ENCODE measurements at places on chromosomes 2 and 18.

DNA sequence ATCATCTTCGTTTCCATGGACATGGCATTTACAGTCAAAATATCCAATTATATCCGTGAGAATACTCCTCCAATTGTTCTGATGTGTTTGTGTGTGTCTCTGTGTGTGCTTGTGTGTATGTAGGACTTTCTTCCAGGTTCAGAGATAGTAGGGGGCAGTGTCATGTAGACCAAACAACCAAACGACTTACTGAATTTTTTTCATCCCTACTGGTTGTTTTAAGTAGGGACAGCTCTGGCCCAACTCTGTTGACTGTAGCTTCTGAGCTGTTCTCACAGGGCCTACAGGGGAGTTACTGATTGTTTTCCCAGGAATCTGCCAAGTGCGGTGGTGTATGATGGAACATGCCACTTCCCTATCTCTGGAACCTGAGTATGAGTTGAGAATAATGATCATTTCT is 69.6 kb downstream of the ETAA1 start:
- H3K27me3 ChIP-seq = no peaks in the 10 kb centered on the region
- no peak for DNase-seq
- no peaks in the 10 kb centered on the region for H3K36me3 ChIP-seq
- no peaks in the 10 kb centered on the region for H3K4me1 ChIP-seq

GRCh38 chr2:173451118-173451517 is 96.4 kb downstream of the CDCA7 start:
- H3K36me3 ChIP-seq = no peaks in the 10 kb centered on the region
- H3K4me3 ChIP-seq = no peak overlapping the region
- no peak overlapping the region for H3K27ac ChIP-seq
- no peak for DNase-seq

- DNase-seq = no peak
- H3K4me1 ChIP-seq = no peaks in the 10 kb centered on the region
- no peak overlapping the region for H3K27ac ChIP-seq
Measured at GRCh38 chr2:57809230-57809629, 237.4 kb upstream of the VRK2 start.

GRCh38 chr2:159185401-159186130 is 100.9 kb downstream of the WDSUB1 start:
- H3K36me3 ChIP-seq = peaks cover 13% of the 10 kb centered on the region
- H3K27ac ChIP-seq = no peak overlapping the region
- H3K27me3 ChIP-seq = no peaks in the 10 kb centered on the region

DNA sequence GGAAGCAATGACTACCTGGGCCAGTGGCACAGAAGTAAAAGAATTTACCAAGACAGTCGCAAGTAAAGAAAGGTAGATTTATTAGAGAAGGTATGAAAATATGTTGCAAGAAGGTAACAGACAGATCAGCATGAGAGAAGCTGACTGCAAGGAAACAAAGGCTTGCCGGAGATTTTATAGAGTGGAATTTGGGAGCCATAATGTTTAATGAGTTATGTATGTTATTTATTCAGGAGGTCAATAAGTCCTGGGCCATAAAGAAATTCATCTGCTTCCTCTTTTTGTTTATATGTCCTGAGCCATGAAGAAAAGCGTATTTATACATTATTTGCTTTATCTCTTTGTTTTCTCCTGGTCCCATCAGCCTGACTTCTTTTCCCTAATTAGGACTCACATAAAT is 423.6 kb downstream of the PTH2R start:
- no peaks in the 10 kb centered on the region for H3K36me3 ChIP-seq
- H3K4me1 ChIP-seq = no peaks in the 10 kb centered on the region
- no peak for DNase-seq
- H3K27ac ChIP-seq = no peak overlapping the region
- no peaks in the 10 kb centered on the region for H3K27me3 ChIP-seq

DNA sequence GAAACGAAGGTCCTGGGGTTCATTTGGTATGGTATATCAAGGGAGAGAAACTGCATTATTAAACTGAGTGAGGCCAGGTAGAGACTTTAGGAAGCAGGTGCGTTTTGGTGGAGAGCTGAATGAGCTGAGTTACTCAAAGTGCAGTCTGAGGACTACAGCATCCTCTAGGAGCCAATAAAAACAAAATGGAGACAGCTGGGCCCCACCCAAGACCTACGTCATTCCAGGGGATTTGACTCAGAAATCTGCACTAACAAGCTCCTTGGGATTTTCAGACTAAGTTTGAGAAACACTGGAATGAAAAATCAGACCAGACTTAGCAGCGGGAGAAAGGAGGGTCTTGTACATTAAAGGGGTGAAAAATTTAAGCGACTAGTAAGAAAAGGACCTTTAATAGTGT is 131.5 kb downstream of the UXS1 start:
- no peak for DNase-seq
- H3K4me1 ChIP-seq = peaks cover 12% of the 10 kb centered on the region
- no peak overlapping the region for H3K27ac ChIP-seq
- H3K27me3 ChIP-seq = peaks cover 30% of the 10 kb centered on the region

GRCh38 chr18:59810183-59810582 is 89.6 kb upstream of the PMAIP1 start:
- no peaks in the 10 kb centered on the region for H3K4me1 ChIP-seq
- DNase-seq = no peak
- H3K36me3 ChIP-seq = no peaks in the 10 kb centered on the region
- no peak overlapping the region for H3K27ac ChIP-seq
- no peaks in the 10 kb centered on the region for H3K27me3 ChIP-seq

GRCh38 chr2:850429-850828 is 100.2 kb upstream of the SNTG2 start:
- no peak overlapping the region for H3K27ac ChIP-seq
- H3K36me3 ChIP-seq = no peaks in the 10 kb centered on the region
- H3K27me3 ChIP-seq = peaks cover 5% of the 10 kb centered on the region

DNA sequence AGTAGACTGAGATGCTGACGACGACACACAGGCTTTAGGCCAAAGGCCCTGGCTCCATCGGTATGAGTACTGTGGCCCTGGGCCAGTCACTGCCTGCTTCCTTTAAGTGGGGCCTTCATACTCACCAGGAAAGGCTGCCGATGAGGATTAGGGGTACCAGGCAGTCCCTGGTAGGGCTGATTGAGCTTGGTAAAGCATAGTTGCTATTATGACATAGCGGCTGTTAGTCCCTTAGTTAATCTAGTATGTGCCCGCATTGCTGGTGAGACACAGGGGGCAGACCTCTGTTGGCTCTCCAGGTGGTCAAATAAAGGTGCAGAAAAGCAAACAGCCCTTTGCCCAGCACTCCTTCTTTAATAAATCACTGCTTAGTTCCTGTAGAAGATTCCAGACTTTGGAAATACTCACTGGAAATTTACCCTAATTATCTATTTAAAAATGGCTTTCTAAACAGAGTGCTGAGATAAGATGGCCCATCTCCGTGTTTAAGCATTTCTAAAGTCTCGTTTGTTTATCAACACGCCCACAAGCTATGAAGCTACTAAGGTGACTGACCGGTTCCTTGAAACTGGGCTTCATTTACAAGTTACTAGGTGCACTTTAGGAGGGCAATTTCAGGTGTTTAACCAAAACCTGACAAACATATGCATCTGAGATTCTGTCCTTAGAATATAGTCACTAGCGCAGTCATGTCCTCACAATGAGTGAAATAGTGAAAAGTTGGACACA is 8.7 kb upstream of the BIN1 start:
- peak; percentile 81 for DNase-seq
- H3K36me3 ChIP-seq = no peaks in the 10 kb centered on the region
- no peaks in the 10 kb centered on the region for H3K4me1 ChIP-seq
- peak overlapping the region; percentile 62 for H3K27ac ChIP-seq
- no peak overlapping the region for H3K4me3 ChIP-seq
- no peaks in the 10 kb centered on the region for H3K27me3 ChIP-seq

- no peaks in the 10 kb centered on the region for H3K36me3 ChIP-seq
- no peaks in the 10 kb centered on the region for H3K27me3 ChIP-seq
- H3K27ac ChIP-seq = no peak overlapping the region
- no peaks in the 10 kb centered on the region for H3K4me1 ChIP-seq
- DNase-seq = no peak
Measured at GRCh38 chr2:211798868-211799267, 739.7 kb downstream of the ERBB4 start.

DNA sequence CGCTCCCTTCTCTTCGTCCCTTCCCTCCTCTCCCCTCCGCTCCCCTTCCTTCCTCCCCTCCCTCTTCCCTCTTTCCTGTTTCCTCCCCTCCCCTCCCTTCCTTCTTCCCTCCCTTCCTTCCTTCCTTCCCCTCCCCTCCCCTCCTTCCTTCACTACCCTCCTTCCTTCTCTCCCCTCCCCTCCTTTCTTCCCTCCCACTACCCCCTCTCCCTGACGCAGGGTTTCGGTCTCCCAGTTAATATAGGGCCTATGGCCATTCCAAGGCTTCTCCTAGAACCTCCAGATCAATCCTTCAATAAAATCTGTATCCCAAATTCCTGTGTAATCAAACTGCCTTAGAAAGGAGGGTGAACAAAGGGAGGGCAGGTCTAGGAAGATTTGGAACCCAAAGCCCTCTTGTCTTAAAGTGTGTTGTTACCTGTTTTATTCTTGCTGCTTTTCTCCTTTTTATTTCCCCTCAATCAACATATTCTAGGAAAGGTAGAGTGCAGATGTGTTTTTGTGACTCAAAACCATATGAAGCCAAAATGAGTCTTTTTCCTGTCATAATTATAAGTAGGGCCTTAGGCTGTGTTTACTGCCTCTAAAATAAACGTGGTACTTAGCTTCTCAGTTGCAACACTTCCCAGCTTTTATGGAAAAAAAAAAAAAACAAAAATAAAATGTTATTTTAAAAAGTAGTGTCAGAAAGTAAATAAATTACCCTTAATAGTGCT is 53.7 kb downstream of the GPD2 start:
- no peaks in the 10 kb centered on the region for H3K27me3 ChIP-seq
- peaks cover 20% of the 10 kb centered on the region for H3K4me1 ChIP-seq
- no peaks in the 10 kb centered on the region for H3K36me3 ChIP-seq
- DNase-seq = no peak
- no peak overlapping the region for H3K27ac ChIP-seq

DNA sequence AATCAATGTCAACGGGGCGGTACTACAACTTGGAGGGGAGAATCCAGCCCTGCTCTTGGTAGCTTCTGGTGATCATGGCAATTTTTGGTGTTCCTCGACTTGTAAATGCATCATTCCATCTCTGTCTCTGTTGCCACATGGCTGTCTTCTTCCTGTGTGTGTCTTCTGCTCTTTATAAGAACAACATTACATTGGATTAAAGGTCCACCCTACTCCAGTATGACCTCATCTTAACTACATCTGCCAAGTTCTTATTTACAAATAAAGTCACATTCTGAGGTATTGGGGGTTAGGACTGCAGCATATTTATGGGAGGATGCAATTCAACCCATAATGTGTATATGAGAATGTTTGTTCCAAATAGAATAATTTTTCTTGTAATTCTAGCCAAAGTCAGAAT is 28.8 kb upstream of the FIGN start:
- no peaks in the 10 kb centered on the region for H3K4me1 ChIP-seq
- no peak overlapping the region for H3K4me3 ChIP-seq
- no peak overlapping the region for H3K27ac ChIP-seq
- H3K27me3 ChIP-seq = no peaks in the 10 kb centered on the region
- no peaks in the 10 kb centered on the region for H3K36me3 ChIP-seq

GRCh38 chr18:36744261-36744876 is 84.4 kb downstream of the TPGS2 start:
- no peaks in the 10 kb centered on the region for H3K27me3 ChIP-seq
- H3K36me3 ChIP-seq = no peaks in the 10 kb centered on the region
- no peak overlapping the region for H3K27ac ChIP-seq
- DNase-seq = no peak

DNA sequence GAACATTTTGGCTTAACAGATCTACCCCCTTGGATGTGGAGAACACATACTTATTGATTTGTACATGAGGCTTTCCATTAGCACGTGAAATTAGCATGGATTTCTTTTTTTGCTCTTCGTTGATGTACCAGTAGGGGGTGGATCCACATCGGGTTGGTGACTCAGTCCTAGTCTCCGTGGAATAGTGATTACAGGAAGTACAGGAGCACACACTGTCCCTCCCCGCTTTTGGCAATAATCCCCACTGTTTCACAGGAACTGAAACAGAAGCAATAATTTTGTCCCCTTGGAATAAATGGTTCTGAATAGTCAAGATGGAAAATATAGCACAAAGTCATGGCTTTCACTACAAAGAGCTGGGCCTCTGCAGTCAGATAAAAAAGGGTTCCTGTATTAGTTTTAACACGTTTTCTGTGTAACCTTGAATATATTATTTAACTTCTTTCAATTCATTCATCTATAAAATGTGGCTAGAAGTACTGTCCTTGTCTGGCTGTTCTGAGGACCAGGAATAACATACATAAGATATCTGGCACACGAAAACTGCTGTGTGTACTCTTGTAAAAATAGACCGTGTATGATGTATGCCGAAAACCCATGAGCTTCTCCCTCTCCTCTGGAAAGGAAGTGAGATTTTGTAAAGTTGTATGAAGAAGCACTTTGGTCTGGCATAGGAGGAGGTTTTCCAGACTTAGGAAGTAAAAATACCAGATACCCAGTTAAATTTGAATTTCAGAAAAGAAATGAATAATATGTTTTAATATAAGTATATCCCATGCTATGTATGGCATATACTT is 229.2 kb downstream of the GALR1 start:
- peak; percentile 32 for DNase-seq
- no peak overlapping the region for H3K27ac ChIP-seq
- no peak overlapping the region for H3K4me3 ChIP-seq
- no peaks in the 10 kb centered on the region for H3K27me3 ChIP-seq

DNA sequence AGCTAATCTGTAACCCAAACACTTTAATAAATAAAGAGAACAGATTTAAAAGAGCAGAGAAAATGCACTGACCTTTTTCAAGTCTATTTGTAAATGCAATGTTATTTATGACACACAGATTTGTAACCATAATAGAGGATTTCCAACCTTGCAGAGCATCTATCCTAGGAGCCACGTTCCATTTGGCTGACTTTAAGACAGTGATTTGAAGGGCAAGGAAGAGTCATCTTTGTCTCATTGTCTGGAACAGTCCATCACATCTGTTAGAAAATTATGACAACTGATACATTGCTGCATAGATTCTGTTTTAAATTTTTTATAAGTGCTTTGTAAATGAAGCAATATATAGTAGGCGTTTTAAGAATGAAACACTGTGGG is 90.8 kb upstream of the L3MBTL4 start:
- no peaks in the 10 kb centered on the region for H3K27me3 ChIP-seq
- no peaks in the 10 kb centered on the region for H3K4me1 ChIP-seq
- no peak overlapping the region for H3K27ac ChIP-seq
- DNase-seq = no peak
- no peak overlapping the region for H3K4me3 ChIP-seq

- no peaks in the 10 kb centered on the region for H3K36me3 ChIP-seq
- H3K27ac ChIP-seq = no peak overlapping the region
- H3K4me3 ChIP-seq = no peak overlapping the region
- peaks cover 35% of the 10 kb centered on the region for H3K4me1 ChIP-seq
Measured at GRCh38 chr2:71223767-71224333, 3.1 kb downstream of the PAIP2B start.

- no peaks in the 10 kb centered on the region for H3K27me3 ChIP-seq
- no peaks in the 10 kb centered on the region for H3K4me1 ChIP-seq
- no peak for DNase-seq
- H3K36me3 ChIP-seq = no peaks in the 10 kb centered on the region
- H3K4me3 ChIP-seq = no peak overlapping the region
Measured at GRCh38 chr2:101430156-101430555, 42.9 kb upstream of the CREG2 start.

GRCh38 chr18:4510711-4511110 is 55.6 kb upstream of the DLGAP1 start:
- H3K27me3 ChIP-seq = no peaks in the 10 kb centered on the region
- H3K27ac ChIP-seq = no peak overlapping the region
- no peaks in the 10 kb centered on the region for H3K4me1 ChIP-seq
- peak; percentile 12 for DNase-seq

GRCh38 chr2:157271590-157272203 is 14.2 kb downstream of the GALNT5 start:
- no peaks in the 10 kb centered on the region for H3K36me3 ChIP-seq
- H3K4me1 ChIP-seq = no peaks in the 10 kb centered on the region
- H3K4me3 ChIP-seq = no peak overlapping the region
- H3K27me3 ChIP-seq = no peaks in the 10 kb centered on the region
- no peak overlapping the region for H3K27ac ChIP-seq
